NCI-H460 (cell line): ENCODE measurements at places on chromosomes 7 and 10.
A peak's percentile ranks its signal among the peaks of the same experiment; 100 is the strongest.

DNA sequence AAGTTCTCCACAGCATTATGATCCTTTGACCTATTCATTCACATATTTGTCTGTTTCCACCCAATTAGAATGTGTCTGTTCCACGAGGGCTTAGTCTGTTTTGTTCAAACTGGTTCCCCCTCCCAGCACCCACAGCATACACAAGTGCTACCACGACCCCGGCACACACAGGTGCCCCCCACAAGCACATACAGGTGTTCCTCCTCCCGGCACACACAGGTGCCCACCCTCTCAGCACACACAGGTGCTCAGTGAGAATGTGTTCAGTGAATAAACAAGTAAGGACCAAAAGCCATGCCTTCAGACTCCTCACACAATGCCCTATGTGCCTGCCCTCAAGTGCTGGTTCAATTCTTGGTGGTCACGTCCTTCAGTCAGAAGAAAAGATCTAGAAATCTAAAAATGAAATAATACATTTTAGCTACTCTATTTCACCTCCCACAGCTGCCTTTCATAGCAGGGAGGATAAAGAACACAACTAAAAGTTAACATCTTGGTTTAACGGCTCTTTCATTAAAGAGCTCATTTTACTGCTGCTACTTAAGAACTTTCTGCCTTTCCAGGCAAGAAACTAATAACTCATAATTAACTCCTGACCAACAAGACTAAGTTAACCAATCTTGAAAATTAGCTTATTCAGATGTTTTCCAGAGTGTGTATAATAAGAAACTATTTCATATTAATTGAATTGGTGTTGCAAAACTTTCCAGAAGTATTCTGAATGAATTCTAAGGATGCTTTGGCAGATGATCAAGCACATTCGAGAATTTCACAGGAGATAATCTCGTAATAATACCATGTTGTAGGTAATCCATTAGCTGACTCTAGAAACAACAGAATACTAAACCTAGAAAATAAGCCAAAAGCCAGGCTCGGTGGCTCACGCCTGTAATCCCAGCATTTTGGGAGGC lies 2.3 kb downstream of the DNMBP start:
- no peak for DNase-seq

- no peak for DNase-seq
These were observed 353.2 kb downstream of the ADRA2A start for GRCh38 chr10:111430070-111430469.

DNA sequence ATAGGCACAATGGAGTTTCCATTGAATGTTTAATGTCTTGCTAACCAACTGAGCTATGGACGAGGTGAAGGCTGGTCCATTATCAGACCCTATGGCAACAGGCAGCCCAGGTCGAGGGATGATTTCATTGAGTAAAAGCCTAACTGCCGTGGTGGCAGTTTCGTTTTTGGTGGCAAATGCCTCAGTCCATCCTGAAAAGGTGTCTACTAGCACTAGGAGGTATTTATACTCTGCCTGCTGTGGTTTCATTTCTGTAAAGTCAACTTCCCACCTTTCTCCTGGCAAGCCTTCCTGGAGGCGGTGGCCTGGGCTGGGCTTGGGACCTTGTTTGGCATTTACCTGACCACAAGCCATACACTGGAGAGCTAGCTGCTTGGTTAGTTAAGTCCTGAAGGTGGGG lies 75.8 kb downstream of the PRR15 start:
- no peak for DNase-seq

GRCh38 chr7:35026150-35026549 lies 11.1 kb downstream of the DPY19L1 start:
- DNase-seq: no peak

- DNase-seq: peak; percentile 13
These were observed 58.3 kb upstream of the PPP1R3C start for GRCh38 chr10:91690996-91691676.

DNA sequence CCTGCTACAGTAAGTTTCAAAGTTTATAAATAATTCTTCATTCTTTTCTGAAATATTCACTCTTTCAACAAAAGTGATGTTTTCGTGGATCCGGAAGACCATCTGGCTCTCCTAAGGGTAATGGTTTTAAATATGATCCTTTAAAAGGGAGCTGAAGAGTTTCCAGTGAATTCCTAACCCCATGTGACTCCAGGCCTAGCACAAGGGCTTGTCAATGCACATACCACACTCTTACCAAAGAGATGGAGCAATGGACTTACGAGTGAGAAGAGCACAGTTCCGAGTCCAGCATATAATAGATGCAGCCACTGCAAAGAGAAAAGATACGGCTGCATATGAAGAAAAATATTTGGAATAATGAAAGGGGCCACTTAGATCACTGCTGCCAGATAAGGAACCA lies 32.1 kb upstream of the GATAD1 start:
- DNase-seq: no peak

- DNase-seq: no peak
These were observed 11.4 kb upstream of the HSPA12A start for GRCh38 chr10:116753759-116754158.

DNA sequence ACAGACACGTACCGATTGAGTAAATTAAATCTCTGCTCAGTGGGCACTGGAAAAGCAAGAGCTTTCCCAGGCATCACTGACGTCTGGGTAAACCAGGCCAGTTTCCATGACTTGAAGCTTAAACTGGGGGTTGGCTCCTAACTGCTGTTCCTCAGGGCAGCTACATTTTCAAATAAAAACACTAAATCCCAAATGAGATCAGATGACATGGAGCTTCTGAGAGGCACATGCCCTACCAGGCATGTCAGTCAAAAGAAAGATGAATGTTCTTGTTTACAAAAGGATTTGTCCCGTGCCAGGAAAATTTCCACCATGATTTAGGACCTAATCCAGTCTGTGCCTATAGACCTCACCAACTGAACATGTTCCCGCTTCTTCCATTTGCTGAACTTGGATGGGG lies 220.2 kb downstream of the KCNMA1 start:
- no peak for DNase-seq

DNA sequence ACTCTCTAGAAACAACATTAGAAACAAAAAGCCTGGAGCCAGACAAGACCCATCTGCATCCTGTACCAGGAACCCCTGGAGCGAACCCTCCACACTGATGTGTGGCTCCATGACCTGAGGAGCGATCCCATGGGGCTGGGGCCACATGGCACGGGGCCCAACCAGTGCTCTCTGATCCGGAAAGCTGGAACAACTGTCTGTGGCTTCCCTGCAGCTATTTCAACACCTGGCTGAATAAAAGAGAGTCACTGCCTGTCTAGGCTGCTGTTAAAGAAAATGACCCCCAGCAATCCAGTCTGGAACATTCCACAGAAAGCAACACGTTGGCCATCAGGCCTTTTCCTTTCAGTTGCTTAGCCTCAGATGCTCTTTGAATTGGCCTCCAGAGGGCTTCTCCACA lies 20.9 kb downstream of the UROS start:
- no peak for DNase-seq

DNA sequence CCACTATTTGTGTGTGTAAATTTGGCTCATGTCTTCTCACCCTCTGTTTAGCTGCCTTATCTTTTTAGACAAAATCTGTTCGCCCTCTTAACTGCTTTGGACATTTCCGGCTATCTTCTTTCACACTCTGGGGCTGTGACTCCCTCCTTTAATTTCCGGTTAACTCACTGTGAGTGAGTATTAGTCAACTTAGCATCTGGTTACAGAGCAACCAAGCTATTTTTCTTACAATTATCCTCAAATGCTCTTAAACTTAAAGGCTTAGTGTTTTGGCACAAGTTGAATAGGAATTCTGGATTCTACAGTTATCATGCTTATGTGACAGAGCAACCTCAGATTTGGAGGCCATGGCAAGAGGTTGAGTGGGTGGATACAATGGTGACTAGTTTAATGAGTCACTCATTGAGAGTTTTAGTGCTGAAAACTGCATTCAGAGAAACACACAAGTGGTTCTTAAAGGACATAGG lies 177.6 kb upstream of the SEMA3A start:
- DNase-seq: peak; percentile 88

- no peak for DNase-seq
These were observed 204.3 kb downstream of the DGKI start for GRCh38 chr7:137642472-137642871.

GRCh38 chr7:146119002-146119401 lies 2.4 kb downstream of the CNTNAP2 start:
- no peak for DNase-seq

DNA sequence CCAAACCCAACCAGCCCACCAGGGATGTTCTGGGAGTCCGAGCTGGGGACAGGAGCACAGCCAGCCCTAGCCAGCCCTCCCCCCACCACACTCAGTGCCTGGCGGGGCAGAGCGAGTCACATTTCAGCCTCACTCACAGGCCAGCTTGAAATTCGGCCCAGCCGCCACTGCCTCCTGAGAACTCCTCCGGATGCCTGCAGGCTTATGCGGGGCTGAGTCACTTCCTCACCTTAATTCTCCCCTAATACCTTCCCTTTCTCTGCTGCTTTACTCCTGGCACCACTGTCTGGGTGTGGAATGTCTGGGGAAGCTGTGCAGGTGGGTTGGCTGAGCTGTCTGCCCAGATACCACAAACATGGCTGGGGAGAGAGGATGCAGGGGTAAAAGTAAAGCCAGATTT lies 22.6 kb upstream of the DLG5 start:
- no peak for DNase-seq

- DNase-seq: no peak
These were observed 23.7 kb downstream of the CRHR2 start for GRCh38 chr7:30658479-30659074.

- no peak for DNase-seq
These were observed 30.9 kb upstream of the VCL start for GRCh38 chr10:73967022-73967429.

GRCh38 chr10:15739254-15739970 lies 19.7 kb upstream of the ITGA8 start:
- no peak for DNase-seq

DNA sequence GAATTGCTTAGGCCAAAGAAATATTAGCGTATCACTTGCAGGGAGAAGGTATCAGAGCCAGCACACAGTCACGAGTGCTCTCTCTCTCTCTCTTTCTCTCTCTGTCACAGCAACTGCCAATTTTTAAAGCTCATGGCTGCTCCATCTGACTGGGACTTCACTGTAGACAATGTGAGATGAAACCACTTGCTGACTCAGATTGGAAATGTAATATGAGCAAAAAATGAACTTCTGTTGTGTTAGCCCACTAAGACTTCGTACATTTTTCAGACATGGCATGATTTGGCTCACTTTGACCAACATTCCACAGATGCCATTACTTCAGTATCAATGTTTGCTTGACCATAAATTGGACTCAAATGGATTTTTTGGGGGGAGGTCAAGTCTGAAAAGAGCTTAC lies 68.1 kb downstream of the DGKB start:
- DNase-seq: no peak

DNA sequence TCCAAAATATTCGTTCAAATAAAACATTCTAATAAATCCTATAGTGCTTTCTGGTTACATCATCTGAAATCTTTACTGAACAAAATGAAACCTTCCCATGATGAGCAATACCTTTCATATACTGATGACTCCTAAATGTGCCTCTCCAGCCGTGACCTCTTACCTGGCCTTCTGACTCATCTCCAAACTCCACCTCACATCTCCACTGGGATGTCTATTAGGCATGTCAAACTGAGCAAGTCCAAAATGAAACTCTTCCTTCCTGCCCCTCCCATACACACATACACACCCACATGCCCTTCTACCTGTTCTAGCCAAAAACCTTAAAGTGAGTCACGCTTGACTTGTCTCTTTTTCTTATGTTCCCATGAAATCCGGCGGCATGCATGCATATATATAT lies 22.9 kb downstream of the GSAP start:
- DNase-seq: no peak

- DNase-seq: peak; percentile 96
These were observed 13.1 kb upstream of the ZMIZ2 start for GRCh38 chr7:44735403-44736165.

DNA sequence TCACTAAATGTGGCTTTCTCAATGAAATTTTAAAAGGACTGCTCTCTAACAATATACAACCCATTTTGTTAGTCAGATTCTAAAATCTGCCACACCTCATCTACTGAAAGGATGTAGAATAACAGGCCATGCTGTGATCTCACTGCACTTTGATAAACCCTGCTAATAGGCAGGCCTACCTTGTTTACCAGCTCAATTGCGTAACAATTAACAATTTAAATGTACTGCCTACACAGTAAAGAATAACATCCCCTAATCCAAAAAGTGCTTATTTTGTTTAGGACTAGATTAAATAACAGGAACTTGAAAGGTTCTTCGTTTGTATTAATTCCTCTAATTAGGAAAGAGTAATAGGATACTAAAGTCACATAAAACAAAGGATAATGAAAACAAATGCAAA lies 4.5 kb downstream of the SRI start:
- no peak for DNase-seq

- no peak for DNase-seq
These were observed 15.4 kb downstream of the AKR1B1 start for GRCh38 chr7:134443396-134444070.

- DNase-seq: no peak
These were observed 882 bp downstream of the IRF5 start for GRCh38 chr7:128938544-128939074.

GRCh38 chr10:6490614-6491013 lies 89.5 kb downstream of the PRKCQ start:
- DNase-seq: no peak

- DNase-seq: no peak
These were observed 9.7 kb downstream of the ASB10 start for GRCh38 chr7:151177310-151177709.

GRCh38 chr7:99267841-99268576 lies 4.6 kb upstream of the MYH16 start:
- no peak for DNase-seq

- no peak for DNase-seq
These were observed 104.3 kb downstream of the BBS9 start for GRCh38 chr7:33233659-33234058.

DNA sequence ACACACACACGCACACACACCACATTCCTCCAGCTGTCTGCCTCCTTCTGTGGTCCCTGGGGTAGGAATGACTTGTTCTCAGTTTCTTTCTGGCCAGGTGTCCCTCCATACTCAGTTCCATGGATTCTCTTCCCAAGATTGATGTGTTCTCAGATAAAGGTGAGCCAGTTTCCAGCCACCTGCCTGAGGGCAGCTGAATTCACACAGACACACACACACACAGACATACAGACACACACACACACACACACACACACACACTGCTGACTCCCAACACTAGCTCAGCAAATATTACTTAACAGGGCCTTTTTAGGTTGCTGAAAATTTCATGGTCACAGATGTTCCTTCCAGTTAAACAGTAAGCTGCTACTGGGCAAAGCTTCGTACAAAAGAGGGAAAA lies 45.4 kb upstream of the GDF10 start:
- no peak for DNase-seq

DNA sequence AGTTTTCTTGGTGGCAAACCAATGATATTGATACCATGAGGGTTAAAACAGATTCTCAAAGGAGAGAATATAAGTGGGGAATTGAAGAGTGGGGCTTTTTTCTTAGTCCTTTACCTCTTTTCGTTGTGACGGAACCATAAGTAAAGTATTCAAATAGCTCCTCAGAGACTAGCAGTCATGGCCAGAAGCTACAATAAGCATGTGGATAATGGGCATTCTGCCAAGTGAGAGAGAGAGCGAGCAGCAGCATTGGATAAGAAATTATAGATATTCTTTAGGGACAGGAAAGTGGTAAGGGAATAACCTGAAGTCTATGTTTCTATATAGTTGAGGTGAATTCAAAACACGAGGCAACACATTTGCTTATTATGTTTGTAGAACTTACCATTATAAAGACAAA lies 235.1 kb downstream of the SEMA3E start:
- DNase-seq: peak; percentile 73
